ENCODE measurements at places on chromosomes 4 and X. TPM values are rescaled to one million over a fixed set of nuclear protein-coding genes. Genes with fewer than 3 reads are reported as not detected.

GRCh38 chrX:51862920-51863319 is 30.5 kb upstream of the MAGED1 start:
- no peak for DNase-seq

DNA sequence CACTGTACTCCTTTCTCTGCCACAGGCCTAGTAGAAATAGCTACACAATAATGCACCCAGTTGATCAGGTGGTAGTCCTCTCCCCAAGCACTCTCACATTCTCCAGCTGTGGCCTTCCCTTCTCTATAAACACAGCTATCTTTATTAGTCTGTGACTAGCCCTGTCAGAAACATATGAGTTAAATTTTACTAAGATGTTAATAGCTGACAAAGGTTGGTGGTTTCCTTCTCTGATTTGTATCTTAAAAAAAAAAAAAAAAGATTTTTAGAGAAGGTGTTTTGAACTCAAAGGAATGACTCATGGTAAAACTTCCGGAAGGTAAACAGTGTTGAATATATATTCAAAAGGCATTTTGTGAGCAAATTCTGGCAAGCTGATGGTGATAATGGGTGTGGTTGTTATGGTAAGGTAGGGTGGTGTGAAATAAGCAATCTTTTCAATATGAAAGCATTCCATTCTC is 327.4 kb downstream of the PPP3CA start:
- DNase-seq = no peak

Gene ITGB1BP2
- total RNA-seq = 0.78 TPM

Gene FABP2
- not detected for total RNA-seq

Data from occipital lobe (tissue), 3 donors.